ENCODE measurements at places on chromosomes 16 and 17. TPM values are rescaled to one million over a fixed set of nuclear protein-coding genes. Genes with fewer than 3 reads are reported as not detected.

NLRC3 gene
- 1.2 TPM for polyA plus RNA-seq

DNA sequence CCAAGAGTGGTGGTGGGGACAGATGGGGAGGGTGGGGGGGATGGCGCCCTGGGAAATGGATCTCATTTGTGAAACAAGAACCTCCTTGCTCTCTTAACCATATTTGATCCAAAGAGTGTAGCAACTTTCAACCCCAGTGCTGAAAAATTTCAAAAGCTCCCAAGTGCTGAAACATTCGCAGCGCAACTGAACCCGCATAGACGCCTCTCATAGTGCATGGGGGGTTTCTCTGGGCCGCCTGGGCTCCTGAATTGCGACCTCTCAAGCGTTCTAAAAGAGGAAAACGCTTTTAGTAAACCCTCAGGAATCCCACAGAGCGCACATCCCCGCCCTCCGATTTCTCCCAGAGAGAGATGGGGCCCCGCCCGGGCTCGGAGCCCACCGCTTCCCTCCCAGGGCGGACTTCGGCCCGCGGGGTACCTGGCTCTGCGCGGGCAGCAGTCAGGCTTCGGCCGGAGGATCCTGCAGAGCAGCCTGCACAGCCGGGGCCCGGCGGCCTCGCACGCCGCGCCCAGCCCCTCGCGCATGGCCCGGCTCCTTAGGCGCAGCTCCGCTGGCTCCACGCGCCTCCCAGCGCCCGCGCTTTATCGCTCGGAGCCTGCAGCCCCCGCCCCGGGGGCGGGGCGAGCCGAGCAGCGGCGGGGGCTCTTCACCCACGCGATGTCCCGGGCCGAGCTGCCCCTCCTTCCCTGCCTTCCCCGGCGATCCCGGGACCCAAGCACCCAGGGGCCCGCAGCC lies 7.0 kb downstream of the NOS2 start:
- DNase-seq = peak; percentile 58

DNA sequence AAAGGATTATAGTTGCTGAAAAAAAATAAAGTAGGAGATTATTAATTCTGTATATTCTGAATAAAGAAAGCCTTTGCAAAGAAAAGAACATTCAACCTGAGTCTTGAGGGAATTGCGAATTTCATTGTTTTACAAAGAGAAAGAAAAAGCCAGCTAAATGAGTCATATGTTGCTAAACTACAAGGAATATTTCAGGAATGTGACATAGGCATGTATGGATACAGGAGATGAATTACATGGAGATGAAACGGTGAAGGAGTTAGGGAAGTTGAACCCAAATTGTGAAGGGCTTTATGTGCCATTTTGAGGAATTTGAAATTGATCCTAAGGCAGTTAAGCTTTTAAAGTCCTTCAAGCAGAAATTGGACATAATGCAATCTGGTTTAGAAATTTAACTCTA lies 177.3 kb upstream of the RBL2 start:
- DNase-seq = no peak

- peak; percentile 53 for DNase-seq
Observed at GRCh38 chr17:68812876-68813584, 142.2 kb downstream of the ABCA8 start.

DNA sequence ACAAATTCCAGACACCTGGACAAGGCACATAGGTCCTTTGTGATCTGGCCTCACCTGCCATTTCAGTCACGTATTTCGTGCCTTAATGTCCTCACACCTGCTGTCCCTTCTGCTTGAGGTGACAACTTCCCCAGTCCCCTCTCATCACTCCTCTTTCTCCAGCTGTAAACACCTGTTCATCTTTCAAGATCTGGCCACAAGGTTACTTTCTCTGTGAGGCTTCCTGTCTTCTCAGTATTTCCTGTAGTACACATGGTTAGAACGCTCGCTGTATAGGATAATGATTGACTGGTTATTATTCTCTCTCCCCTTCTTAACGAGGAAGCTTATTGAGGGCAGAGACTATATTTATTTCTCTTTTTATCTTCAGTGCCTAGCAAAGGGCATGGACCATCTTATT lies 74.5 kb upstream of the PMFBP1 start:
- DNase-seq = no peak

DNA sequence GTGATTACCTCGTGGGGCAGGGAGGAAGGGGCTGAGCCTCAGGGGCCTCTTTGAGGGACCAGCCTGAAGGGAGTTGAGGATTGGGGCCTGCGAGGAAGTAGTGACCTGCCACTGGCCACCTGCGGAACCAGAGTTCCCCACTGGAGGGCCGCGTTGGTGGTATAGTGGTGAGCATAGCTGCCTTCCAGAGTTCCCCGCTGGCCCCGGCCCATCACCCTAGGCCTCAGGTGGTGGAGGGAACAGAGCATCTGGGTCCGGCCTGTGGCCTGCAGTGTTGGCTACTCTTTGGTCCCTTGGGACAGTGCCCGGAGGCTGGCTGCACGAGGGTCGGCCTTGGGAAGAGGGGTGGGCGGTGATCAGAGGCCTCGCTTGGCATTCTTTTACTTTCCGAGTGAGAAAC lies 20.5 kb downstream of the MGAT5B start:
- DNase-seq = no peak

DNA sequence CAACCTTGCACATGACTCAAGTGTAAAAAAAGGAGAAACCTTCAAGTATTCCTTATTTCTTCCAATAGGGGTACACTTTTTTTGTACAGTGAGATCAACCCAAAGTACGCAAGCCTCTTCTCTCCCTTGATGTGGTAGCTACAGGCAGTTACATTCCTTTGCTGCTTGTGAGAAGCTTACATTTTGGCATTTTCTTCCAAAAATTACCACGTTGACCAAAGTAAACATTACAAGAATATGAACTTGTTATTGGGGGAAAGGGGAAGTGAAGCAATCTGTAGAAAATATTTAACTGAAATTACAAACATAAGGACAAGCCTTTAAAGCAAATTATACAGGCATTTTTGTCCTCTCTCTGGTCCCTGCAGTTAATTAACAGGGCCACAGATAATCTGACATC lies 97.0 kb upstream of the TOB1 start:
- DNase-seq = no peak

GRCh38 chr17:80754846-80755245 lies 210.2 kb downstream of the RPTOR start:
- DNase-seq = no peak
